ENCODE measurements at places on chromosomes 2 and 18. TPM values are rescaled to one million over a fixed set of nuclear protein-coding genes. Genes with fewer than 3 reads are reported as not detected.
A peak's percentile ranks its signal among the peaks of the same experiment; 100 is the strongest.

The STAM2 gene
- total RNA-seq: 62.1 TPM

- DNase-seq: peak; percentile 85
Observed at GRCh38 chr2:119062652-119063051, 95.9 kb downstream of the C1QL2 start.

GRCh38 chr2:104859291-104859765, 5.4 kb downstream of the POU3F3 start:
- no peak for DNase-seq

The ACVR1 gene
- 38.3 TPM for total RNA-seq

The VSNL1 gene
- total RNA-seq: 6.9 TPM

GRCh38 chr18:54378057-54378456, 20.4 kb downstream of the C18orf54 start:
- no peak for DNase-seq

DNA sequence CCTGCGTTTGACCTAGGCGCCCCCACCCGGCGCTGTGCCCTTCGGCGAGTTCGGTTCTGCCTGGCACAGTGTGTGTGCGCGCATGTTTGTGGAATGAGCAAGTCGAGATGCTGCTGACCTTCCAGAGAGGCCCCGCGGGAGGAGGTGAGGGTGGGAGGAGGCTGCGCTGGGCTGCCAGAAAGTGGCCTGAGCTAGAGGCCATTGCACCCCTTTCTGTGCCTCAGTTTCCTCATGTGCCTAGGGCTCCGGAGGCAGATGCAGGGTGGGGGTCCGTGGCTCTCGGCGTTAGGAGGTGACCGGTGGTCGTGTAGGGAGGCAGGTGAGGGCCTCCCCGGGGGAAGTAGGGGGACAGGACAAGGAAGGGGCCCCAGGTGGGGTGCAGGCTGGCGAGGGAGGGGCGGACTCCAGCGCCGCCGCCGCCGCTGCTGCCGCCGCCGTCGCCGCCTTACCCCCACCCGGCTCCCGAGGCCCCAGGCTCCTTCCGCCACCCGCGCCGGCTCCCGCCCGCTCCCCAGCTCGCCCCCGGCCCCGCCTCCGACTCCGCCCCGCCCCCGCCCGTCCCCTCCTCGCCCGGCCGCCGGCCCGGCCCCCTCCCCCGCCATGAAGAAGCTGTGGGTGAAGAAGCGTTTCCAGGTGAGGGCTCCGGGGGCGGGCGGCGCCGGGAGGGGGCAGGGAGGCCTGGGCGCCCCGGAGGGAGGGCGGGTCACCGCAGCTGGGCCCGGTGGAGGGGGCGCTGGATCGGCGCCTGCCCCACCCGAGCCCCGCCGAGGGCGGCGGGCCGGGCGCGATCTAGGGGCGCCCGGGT, 7.0 kb downstream of the SPEG start:
- DNase-seq: peak; percentile 71

The PDCL3 gene
- 8.2 TPM for total RNA-seq

GRCh38 chr2:106065983-106066820, 127.9 kb downstream of the UXS1 start:
- DNase-seq: peak; percentile 78

The ZNF804A gene
- total RNA-seq: 0.17 TPM

DNA sequence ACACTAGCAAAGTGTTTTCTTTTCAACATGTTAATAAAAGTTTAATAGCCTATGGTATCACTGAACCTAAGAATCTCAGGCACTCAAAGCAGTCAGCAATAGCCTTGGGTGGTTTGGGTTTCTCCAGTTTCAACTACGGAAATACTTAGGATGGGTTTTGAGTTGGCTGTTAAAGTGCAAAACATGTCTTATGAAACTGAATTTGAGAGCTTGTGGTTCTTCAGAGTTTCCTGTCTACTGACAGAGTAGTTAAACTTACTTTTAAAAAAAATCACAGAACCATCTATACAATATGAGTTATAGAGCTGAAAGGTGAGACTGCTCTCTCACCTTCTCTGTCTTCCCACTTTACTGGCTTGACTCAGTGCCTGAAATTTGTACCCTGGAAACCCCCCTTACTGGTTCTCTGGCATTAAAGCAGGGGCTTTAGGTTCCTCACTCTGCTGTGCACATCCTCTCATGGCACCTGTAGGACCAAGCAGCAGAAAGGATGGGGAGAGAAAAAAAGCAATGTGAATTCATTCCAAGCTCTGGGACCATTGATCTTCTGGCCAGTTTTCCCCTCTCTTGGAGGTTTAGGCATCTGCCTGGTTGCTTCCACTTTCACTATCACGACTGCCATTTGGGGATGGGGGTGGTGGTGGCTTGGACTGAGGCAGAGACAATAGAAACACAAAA, 18.1 kb downstream of the CCDC141 start:
- DNase-seq: peak; percentile 20

The SCYGR4 gene
- total RNA-seq: not detected

DNA sequence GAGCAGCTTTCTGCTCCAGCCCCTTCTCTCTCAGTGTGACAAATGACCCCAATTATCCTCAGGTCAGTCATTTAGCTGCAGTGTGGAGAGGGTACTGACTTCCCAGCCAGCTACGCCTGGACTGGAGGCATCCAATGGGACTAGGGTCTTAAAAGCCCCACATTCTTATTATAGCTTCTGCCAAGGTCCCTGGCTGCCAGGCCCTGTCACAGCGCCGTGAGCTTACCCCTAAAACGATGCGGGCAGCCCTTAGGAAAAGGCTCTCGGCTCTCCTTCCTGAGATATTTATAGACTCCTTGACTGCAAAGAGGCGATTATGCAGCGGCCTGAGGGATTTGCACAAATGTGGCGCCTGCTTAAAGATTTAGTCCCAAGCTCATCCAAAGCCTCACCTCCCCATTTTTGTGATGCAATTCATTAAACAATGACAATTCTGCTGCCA, 69.2 kb upstream of the EDAR start:
- DNase-seq: no peak

DNA sequence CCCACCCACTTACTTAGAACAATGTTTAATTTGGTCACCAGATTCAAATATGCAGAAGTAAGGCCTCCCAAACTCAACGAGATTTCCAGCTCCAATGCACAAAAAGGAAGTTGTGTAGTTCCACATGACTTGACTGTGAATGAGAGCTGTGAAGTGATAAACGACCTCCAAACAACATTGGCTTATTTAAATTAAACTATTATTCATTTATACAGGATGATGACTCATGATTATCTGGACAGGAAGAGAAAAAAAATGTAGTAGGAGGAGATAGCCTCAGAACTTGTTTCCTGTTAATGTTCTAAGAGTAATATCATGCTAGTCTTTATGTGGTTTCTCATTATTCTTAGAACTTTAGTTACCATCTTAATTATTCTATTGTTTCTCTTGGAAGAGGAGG, 237.3 kb downstream of the C1D start:
- peak; percentile 43 for DNase-seq

GRCh38 chr2:10428924-10429323, 19.2 kb downstream of the ODC1 start:
- DNase-seq: no peak

DNA sequence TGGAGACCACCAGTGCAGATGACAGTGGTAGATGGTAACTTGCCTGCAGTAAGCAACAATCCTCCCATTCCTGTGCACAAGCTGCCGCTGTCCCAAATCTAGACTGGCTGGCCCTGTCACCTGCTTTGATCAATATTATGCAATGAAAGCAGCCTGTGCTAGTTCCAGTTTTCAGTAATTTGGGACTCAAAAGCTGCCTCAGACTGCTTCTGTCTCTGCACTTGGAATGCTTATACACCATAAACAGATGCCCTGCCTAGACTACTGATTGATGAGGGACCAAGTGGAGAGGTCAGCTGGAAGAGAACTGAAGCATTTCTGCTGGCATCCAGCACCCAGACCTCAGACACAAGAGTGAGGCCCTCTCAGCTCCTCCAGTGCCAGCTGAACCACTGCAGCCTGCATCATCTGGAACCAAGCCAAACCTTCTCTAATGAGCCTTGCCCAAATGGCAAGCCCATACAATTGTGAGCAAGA, 24.9 kb downstream of the CCBE1 start:
- peak; percentile 80 for DNase-seq

The DYNAP gene
- total RNA-seq: not detected

The SLC11A1 gene
- total RNA-seq: 57.6 TPM

DNA sequence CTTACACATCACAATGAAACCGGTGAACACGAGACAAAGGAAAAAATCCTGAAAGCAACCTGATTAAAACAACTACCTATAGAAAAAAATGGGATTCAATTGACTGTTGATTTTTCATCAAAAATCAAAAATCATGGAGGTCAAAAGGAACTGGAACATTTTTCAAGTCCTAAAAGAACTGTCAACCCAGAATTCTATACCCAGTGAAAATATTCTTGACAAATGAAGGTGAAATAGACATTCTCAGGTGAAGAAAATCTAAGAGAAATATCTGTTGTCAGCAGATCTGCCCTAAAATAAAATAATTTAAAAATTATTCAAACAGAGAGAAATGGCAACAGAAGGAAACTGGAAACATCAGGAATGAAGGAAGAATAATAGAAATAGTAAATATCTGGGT, 38.9 kb downstream of the GAREM1 start:
- no peak for DNase-seq

GRCh38 chr2:157433394-157433793, 10.5 kb downstream of the CYTIP start:
- peak; percentile 55 for DNase-seq

- DNase-seq: no peak
Observed at GRCh38 chr2:182792441-182792840, 74.0 kb downstream of the FRZB start.
